ENCODE measurements at places on chromosomes 6 and 20.

GRCh38 chr6:107632381-107633136 lies 142.6 kb downstream of the SOBP start:
- no peak for DNase-seq

DNA sequence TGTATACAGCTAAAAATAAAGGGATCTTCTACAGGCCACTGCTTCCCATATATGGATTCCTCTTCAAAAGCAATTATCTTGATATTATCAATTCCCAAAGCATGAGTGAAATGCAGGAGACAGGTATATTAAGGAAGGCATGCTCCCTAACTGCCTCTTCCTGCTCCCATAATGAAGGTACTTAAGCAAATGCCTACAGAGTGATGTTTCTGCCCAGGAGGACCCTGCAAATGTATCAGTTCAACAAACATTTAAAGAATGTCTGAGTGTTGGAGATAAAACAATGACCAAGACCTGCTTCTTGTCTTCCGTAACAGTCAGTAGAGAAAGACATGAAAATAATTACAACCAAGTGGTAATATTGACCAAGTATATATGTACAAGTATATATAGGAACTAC lies 4.2 kb downstream of the UBE2J1 start:
- DNase-seq, result no peak

- DNase-seq, result no peak
These were observed 2.3 kb upstream of the SLC23A2 start for GRCh38 chr20:5003626-5004025.

DNA sequence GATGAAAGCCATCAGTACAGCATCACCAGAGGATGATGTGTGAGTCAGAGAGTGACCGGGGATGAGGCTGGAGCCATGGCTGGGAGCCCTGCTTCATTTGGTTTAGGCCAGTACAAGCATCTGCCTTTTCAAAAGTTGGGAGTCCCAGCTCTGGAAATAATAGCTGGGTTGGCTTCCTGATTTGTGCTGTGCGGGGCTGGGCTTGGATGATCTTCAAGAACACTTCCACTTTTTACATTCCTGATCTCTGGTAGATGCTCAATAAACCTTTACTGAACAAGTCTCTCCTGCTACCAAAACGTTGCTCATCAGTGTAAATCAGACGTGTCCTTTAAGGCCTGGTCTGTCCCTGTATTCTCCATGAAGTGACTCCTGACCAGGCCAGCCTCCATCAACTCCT lies 44.1 kb upstream of the ADGRF4 start:
- DNase-seq, result no peak

DNA sequence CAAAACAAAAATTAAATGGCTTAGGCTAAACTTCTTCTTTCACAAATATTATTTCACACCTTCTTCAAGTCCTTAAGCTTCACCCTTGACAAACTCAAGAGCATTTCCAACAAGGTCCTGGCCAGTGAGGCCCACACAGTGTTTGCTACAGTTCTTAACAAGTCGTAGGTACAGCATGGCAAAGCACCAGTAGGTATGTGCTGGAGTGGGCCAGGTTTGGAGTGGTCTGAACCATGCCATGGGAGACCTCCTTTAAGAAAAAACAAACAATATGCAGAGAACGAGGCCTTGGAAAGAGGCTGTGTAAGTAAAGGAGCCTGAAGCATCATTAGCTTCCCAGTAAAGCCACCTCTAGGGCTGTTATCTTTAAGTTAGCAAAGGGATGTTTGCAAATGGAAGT lies 154.3 kb upstream of the SNX9 start:
- DNase-seq, result no peak

DNA sequence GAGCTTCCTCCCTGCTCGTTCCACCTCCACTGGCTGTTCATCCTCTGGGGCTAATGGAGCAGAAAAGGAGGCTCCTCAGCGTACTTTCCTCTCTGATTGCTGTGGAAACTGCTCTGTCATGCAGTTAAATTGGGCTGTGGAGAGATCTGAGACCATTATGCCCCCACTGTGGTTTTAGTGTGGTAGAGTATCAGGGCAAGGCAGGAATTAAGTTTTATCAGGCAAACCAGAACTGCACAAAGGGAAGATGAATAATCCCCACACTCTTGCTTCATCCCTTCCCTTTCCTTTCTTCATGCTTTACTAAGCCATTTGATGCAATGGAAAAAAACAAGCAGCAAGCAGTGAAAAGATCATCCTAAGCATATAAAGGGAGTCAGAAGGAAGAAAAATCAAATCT lies 11.9 kb upstream of the ME1 start:
- DNase-seq, result no peak

GRCh38 chr6:135195522-135195921 lies 14.4 kb downstream of the MYB start:
- no peak for DNase-seq

DNA sequence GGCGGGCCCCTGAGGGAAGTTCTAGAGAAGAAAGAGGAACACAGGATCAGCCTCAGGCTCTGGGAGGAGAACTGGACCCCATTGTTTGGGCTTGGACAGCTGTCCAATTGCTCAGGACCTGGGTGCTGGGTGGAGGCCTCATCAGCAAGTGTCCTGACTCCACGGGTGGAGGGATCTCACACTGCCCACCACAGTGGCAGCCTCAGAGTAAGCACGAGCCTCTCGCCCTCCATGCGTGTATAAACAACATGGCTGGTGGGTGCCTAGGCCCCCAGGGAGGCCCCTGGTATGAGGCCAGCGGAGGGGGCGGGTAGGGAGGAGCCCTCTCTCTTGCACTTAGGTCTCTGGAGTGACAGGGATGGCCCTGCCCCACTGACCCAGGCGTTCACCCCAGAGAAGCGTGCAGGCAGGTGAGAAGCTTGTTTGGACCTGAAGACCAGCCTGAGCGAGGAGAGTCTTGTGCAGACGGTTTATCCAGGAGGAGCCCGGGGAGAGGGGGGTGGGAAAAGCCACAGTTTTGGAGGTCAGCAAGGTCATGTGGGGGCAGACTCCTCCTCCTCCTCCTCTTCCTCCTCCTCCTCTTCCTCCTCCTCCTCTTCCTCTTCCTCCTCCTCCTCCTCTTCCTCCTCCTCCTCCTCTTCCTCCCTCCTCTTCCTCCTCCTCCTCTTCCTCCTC lies 41.9 kb upstream of the BHLHE23 start:
- DNase-seq, result no peak

DNA sequence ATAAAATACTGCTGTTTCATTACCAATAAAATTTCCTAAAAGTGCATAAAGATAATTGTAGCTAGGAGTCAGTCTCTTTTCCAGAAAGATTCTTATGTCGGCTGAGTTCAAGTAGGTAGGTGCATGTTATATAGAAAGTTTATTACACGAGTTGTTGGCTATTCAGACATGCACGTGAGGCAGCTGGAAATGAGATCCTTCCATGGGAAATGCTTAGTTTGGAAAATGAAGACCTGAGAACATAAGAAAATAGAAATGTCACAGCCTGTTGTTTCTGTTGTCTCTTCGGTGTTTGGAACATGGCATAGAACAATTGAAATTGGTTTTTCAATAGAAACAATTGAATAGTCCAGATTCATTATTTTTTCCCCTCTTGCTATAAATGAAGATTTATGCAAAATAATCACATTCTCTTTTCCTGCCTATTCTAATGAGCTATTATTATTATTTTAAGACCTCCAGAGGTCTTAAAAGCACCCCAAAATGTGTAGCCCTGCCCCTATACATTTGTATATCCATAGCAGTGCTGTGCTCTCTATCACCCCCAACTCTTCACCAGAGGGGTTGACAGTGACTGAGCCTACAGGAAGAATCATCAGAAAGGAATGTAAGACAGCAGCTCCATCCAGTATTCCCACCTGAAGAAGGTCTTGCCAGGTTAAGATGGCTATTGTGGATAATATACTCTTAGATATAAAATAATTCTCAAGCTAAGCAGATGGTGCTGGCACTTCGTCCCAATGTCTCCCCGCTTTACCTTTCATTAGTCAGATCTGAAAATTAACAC lies 82.2 kb downstream of the ZDHHC14 start:
- no peak for DNase-seq

DNA sequence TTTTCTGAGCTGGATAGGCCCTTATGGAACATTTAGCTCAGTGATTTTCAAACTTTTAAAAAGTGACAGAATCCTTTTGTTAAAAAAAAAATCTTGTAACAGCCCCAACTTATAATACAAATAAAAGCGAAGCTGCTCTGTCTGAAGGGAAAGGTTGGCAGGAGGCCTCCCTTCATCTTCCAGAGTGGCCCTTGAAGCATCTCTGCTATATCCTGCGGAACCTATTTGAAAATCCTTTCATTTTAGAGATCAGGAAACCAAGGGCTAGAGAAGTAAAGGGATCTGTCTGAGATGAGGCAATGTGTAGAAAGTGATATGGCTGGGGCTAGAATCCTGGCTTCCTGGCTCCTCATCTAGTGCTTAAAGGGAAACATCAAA lies 107.8 kb downstream of the UBE3D start:
- no peak for DNase-seq

DNA sequence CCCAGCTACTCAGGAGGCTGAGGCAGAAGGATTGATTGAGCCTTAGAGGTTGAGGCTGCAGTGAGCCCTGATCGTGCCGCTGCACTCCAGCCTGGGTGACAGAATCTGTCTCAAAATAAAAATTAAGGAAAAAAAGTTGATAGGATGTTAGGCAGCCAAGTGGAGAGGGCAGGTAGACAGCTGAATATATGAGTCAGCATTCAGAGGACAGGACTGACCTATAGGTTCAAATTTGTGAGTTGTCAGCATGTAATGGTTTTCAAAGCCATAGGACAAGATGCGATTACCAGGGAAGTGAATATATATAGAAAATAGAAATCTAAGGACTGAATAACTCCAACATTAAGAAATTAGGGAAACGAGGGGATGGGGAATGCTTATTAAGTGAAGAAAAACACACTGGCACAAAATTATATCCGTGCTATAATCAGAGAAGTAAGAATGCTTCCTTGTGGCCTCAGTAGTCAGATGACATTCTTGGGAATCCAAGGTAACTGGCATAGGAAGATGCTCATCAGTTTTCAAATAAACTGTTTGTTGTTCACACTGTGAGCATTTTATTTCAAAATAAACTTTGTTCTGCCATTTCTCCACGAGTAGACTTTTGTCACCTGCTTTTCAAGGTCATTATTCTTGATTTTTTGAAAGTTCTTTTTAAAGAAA lies 64.0 kb upstream of the VSTM2L start:
- no peak for DNase-seq

DNA sequence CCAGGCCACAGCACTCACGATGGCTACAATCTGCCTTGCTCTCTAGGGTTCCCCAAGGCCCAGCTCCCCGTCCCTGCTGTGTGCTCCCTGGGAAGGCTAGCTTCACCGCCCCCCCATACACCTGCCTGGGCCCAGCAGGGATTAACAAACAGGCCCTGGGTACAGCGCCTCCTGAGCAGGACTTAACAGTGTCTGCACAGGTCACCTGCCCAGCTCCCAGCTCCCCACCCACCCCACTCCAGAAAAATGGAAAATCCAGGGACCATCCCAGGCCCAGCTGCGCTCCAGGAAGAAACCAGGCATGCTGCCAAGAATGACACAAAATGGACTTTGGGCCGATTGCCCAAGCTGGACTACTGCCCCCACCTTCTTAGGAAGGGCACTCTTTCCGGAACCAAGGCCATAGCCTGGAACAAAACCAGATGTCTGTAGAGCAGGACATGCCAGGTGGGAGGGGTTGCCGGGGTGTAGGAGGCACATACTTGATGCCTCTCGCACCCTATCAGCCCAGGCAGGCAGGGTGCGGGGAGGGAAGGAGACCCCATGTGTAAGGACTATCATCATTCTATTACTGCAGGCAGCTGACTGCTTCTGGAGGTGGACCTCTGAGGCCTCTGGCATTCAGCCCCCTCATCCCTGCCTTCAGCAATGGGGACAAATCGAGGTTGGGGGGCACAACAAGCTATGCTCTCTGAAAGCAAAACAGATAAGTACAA lies 104.9 kb downstream of the SNX5 start:
- DNase-seq, result no peak

GRCh38 chr6:100155141-100155540 lies 161.1 kb upstream of the MCHR2 start:
- DNase-seq, result no peak

GRCh38 chr6:33631971-33632557 lies 10.9 kb downstream of the ITPR3 start:
- DNase-seq, result no peak

DNA sequence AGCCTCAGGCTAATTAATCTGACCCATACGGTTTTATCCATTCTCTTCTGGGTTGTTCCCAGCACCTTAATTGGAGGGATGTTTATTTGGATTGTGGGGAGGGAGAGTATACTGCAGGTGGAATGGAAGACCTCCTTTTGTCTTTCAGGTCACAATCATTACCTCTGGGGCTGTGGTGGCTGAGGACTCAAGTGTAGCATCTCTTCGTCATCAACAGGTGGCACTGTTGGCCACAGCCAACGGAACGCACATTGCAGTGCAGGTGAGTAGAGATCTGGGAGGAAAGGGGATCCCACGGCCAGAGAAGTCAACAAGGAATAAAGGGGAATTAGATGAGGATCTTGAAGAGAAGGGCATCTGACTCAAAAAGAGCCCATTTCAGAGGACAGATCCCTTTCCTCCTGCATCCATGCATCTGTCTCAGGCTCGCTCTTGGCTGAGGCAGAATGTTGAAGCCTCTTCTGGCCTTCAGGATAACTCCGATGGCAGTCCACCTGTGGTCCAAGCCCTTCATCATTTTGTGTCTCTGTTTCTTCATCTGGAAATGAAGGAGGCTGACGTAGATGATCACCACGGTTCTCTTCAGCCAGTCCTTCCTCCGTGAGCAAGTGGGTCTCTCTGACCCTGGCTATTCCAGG lies 3.2 kb upstream of the DEF6 start:
- peak; percentile 39 for DNase-seq

DNA sequence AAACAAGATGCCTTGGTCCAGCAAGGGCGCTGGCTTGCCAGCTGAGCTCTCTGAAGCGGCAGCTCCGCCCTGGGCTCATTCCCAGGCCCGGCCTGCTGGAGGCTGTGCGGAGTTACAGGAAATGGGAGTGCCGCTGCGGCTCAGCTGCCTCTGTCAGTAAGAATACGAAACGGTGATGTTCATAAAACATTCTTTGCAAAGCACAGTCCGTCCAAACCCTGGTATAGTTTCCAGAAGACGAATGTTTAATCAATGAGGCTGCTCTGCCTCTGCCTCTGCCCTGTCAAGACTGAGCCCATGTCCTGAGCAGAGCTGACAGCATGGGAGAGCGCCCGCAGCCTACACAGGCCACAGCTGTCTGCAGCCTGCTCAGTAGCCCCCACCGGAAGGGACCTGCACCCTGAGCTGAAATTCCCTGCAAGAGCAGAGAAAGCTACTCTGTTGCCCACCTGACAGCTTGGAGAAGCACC lies 153.3 kb upstream of the SNX9 start:
- no peak for DNase-seq
